ENCODE measurements at places on chromosomes 6 and 20. TPM values are rescaled to one million over a fixed set of nuclear protein-coding genes. Genes with fewer than 3 reads are reported as not detected.

Gene ZSCAN9
- total RNA-seq, result 4.2 TPM

Gene FNDC11
- 0.30 TPM for total RNA-seq

Gene ADGB
- total RNA-seq, result not detected

Gene ACOT8
- 33.2 TPM for total RNA-seq

Gene FAM229B
- total RNA-seq, result 44.3 TPM

Gene MLIP
- total RNA-seq, result not detected

Gene APOM
- total RNA-seq, result 1.5 TPM

Gene CCN6
- total RNA-seq, result not detected

Gene BPIFB2
- total RNA-seq, result not detected

Gene PRDM13
- not detected for total RNA-seq
